ENCODE measurements at places on chromosomes 12 and 14.

DNA sequence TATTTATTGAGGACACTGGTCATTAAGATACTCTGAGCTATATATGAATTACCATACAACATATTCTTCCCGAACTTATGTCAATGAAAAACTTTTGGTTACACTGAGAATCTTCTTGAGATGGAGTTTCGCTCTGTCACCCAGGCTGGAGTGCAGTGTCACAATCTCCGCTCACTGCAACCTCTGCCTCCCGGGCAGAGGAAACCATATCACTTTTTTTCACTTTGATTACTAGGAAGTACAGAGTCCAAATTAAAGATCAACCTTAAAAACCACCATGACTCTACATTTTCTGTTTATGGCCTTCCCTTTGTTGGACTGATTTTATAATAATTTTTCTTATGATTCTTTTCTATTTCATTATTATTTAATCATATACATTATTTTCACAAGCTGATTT lies 336.5 kb downstream of the FSCB start:
- DNase-seq = no peak

- DNase-seq = no peak
Observed at GRCh38 chr12:79843978-79844377, 90.9 kb downstream of the PPP1R12A start.

- DNase-seq = no peak
Observed at GRCh38 chr14:32756775-32757174, 181.9 kb upstream of the NPAS3 start.

- DNase-seq = no peak
Observed at GRCh38 chr12:101743724-101744472, 4.6 kb upstream of the SYCP3 start.

DNA sequence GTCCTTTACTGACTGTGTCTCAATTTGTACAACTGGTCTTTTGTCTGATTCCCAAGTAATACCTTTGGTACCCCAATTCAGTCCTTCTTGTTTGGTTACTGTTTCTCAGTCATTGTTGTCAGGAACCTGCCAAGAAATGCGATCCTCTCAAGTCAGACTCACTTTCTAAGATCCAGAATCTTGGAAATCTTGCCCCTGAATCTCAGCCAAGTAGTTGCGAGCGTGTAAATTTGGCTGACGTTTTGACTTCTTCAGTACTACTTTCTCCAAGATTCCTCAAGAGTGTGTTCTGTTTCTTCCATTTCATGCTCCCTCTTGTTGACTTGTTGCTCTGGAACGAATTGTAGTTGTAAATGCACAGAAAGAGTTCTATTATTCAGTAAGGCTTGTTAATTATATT lies 114.0 kb downstream of the MSRB3 start:
- no peak for DNase-seq

DNA sequence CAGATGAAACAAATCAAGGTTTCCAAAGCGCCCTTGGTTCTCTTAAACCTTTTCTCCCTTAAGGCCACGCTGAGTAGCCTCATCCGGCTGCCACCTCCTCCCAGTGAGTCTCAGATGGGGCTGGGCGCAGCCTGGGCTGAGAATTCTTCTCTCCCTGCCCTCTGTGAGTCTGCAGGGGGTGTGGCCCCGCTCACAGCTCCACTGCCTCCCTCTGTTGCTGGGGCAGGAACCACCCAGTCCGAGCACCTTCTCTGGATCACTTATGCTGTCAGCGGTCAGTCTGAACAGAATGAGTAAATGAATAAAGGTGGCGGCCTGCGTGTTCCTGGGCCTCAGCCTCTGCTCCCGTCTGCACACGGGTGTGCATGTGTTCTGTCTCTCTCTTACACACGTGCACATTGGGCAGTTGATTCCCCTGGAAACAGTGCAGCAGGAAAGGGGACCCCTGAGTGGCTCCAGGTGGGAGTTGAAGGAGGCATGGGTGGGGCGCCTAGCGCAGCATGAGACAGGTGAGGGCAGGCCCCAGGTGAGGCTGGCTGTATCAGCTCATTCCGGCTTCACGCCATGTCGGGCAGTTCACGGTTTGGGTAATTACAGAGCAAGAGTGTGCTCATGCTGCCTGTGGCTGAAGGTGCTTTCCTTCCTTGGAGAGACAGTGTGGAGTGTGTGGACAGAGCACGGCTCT lies 4.3 kb downstream of the PAPLN start:
- DNase-seq = no peak

- DNase-seq = no peak
Observed at GRCh38 chr12:104643819-104644669, 187.3 kb downstream of the CHST11 start.

- peak; percentile 51 for DNase-seq
Observed at GRCh38 chr12:55830601-55831446, 1.4 kb upstream of the DNAJC14 start.

DNA sequence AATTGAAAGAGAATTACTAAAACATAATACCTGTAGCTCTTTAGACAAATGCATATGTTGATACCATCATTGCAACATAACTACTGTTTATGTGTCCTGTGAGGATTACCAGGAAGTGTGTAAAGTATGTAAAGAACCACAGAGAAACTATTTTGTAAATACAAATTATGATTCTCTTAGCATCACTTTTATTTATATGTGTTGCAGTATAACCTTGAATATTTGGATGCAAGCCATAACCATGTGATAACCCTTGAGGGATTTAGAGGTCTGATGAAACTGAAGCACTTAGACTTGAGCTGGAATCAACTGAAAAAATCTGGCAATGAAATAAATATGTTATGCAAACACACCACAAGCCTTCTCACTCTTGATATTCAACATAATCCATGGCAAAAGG lies 77.5 kb downstream of the LRRC9 start:
- no peak for DNase-seq

DNA sequence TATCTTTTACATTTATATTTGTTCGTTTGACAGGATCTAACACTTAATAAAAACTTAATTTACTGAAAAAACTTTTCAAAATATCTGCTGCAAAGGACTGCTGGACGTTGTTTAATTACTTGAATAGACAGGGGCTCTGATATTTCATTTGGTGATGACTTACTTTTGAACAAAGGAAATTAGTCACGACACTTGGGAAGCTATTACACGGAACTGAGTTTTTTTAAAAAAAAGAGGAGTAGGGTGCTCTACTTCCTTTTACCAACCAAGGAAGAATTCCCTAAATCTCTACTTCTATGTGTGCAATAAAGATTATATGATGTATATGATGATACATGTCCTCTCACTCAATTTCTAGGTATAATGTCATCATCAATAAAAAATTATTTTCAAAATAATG lies 4.7 kb downstream of the FGD6 start:
- DNase-seq = no peak

DNA sequence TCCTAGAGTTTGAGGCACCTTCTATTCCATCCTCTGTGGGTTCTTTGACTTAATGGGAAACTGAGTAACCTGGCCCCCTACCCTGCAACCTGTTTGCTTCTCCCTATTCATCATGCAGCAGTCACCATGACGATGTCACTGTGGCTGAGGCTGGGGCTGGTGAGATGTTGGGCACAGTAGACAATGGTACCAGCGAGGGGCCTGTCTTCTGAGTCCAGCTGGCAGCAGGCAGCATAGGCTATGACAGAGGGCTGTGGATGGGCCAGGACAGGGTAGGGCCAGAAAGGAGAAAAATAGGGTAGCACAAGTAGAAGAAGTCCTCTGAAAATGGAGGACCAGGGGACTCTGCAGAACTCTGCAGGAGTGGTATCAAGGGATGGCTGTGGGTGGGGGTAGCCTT lies 2.0 kb downstream of the CIROP start:
- DNase-seq = no peak

GRCh38 chr12:31591380-31591901 lies 505 bp upstream of the DENND5B start:
- DNase-seq = peak; percentile 42

- peak; percentile 54 for DNase-seq
Observed at GRCh38 chr12:6201213-6201608, 1.0 kb downstream of the CD9 start.

DNA sequence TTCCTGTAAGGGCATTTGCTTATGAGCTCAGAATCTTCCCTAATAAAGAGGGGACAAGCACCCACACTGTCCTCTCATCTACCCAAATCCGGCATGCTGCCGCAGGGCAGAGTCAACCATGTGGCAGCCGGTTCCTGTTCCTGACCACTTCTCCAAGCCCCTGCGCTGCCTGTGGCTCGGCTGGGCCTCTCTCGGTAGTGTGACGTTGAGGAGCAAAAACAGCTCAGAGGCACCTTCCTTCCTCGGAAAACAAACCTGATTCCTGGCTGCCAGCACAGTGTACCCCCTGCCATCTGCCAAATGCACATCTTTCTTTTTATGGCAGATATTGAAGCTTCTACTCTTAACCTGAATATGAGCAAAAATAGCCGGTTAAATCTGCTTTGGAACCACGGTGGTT lies 50.5 kb downstream of the CFAP251 start:
- DNase-seq = no peak

DNA sequence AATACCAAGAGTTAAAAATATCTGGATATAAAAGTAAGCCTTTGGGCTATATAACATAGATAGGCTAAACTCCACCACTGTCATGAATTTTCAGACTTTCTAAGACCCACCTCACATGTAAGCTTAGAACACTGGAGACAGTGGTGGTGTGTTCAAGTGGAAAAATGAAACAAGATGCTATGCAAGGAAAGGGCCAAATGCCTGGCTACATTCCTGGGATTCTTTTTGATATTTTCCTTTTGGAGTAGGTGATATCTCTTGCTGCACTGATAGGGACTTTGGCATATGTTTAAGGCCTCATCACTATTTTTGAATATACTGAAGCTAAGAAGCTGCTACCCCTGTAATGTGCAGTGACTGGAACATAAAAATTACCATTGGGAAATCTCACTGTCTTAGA lies 341.3 kb downstream of the SLC16A7 start:
- DNase-seq = no peak

GRCh38 chr14:75968456-75968855 lies 13.3 kb downstream of the TGFB3 start:
- DNase-seq = no peak

DNA sequence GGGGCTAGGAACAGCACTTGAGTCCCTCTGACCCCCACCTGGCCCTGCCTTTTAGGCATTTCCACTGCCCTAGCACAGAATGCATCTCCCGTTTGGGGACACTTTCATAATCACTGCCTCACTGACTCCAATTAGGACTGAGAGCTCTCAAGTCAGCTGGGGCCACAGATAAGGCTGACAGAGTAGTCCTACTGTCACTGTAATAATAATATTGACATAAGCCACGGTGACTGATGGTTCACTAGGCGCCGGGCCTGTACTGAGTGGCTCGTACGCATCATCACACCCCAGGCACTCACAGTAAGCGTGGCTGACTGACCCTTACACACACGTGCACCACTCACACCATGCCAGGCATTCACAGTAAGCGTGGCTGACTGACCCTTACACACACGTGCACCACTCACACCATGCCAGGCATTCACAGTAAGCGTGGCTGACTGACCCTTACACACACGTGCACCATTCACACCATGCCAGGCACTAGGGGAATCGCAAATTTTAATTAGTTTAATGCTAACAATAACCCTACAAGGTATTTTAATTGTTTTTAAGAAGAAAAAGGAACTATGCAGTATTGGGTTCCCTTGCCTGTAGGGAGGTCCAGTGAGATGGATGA lies 87.7 kb downstream of the CHGA start:
- DNase-seq = peak; percentile 43

- no peak for DNase-seq
Observed at GRCh38 chr12:47488888-47489287, 216.9 kb downstream of the RPAP3 start.

DNA sequence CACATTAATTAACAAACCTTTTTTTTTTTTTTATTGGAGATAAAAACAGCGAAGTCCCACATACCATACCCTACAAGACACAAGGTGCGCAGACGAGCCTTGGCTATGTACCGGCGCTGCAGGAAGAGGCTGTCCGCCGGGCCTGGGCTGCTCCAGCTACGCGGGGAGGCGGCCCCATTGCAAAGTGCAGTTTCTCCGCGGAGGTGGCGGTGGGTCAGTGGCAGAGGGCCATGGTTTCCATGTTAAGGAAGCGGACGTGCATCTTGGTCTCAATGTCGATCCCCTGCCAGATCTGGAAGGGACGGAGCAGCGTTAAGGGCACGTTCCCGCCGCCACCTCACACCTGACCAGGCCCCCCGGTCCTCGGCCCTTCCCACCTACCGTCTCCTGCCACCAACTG lies 60.3 kb downstream of the TESC start:
- DNase-seq = no peak

DNA sequence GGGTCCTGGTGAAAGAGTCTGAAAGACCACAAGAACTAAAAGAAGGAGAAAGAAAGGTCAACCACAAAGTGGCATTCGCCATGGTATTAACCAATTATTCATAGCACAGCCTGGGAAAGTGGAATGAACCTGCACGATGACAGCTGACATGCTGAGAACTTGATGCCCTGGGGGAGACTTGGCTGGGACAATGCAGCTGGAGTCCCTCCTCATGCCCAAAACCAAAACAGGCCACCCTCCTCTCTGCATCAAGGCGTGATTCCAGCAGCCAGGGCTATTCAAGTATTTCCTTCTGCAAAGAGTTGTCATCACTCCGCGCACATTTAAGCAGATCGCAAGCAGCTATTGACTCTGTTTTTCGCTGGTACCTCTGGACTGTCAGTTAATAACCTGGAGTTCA lies 167.1 kb upstream of the NOS1 start:
- no peak for DNase-seq

DNA sequence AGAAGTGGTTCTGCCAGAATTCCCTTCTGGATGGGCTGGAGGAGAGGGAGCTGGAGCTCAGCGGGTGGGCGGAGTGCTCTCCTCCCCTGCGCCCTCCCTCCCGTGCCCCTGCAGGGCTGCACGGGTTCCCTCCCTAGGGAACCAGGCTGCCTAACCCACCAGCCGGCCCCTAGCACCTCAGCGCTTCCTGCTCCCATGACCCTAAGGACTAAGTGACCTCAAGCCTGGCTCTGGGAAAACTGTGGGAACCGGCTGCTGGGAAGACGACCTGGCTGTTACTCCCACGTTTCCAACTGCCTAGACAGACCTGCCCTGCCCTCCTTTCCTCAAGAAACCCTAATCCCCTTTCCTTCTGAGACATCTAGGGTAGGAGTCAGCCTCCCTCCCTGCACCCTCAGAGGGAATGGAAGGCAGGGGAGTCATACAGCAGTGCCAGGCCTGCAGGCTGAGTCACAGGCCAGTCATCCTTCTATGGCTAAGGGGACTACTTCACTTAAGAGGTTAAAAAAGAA lies 31.5 kb downstream of the SLC6A12 start:
- DNase-seq = no peak

- no peak for DNase-seq
Observed at GRCh38 chr12:15033029-15033428, 60.2 kb downstream of the PDE6H start.

GRCh38 chr12:113373969-113374368 lies 15.6 kb downstream of the PLBD2 start:
- no peak for DNase-seq

- DNase-seq = no peak
Observed at GRCh38 chr12:51388069-51388799, 3.0 kb downstream of the GALNT6 start.

Data from HuH-7.5 (cell line).